Stimulated activated CD4-positive, alpha-beta T cell treated with anti-CD3 and anti-CD28 coated beads, Interleukin-1b, Interleukin-23, amount 100 ng/mL, for 4 hours (primary cell): ENCODE measurements at places on chromosomes 7 and 10.

DNA sequence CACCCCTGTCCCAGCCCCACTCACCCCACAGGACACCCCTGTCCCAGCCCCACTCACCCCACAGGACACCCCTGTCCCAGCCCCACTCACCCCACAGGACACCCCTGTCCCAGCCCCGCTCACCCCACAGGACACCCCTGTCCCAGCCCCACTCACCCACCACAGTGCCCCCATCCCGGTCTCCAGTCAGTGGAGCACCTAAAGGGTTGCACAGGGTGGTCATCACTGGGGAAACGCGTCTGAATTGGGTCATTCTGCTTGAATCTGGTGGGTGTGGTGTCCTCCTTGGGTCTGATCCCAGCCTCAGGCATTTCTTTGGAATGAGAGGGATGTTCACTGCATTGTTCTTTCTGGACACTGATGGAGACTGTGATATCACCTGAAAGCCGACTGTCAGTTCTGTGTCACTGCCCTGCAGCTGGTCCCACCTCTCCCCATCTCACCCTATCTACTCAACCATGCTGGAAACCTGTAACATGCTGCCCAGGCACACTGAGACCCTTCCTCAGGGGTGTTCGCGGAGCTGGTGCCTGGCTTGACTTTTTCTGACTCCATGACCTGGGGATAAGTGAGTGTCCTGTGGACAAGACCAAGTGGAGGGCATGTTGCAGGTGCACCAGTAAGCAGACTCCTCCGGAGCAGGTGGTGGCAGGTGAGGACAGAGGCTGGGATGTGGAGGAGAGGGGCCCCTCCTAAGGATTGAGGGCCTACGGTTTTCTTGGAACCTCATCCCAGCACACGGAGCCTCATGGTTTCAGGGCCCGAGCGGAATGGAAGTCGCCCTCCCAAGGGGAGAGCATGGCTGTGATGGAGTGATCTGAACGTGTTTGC lies 262.5 kb upstream of the PPP2R2D start:
- DNase-seq, result no peak

- no peak for DNase-seq
Measured at GRCh38 chr10:7405637-7406036, 5.2 kb downstream of the SFMBT2 start.

DNA sequence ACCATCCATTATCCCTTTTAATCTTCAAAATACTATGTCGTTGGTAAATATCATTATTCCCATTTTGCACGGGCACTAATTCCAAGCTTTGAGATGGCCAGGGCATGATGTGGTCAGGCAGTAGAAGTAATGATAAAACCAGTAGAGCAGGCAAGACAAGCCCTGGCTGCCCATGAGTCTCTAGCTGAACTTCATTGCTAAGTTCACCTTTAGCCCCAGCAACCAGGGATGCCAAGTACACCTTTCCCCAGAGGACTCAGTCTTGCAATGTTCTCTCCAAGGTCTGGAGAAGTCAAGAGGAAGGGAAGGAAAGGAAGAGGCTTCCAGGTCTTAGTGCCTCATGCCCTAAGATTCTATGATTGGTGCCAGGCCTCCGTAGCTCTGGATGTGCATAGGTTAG lies 203.2 kb downstream of the PLXNA4 start:
- DNase-seq, result no peak

DNA sequence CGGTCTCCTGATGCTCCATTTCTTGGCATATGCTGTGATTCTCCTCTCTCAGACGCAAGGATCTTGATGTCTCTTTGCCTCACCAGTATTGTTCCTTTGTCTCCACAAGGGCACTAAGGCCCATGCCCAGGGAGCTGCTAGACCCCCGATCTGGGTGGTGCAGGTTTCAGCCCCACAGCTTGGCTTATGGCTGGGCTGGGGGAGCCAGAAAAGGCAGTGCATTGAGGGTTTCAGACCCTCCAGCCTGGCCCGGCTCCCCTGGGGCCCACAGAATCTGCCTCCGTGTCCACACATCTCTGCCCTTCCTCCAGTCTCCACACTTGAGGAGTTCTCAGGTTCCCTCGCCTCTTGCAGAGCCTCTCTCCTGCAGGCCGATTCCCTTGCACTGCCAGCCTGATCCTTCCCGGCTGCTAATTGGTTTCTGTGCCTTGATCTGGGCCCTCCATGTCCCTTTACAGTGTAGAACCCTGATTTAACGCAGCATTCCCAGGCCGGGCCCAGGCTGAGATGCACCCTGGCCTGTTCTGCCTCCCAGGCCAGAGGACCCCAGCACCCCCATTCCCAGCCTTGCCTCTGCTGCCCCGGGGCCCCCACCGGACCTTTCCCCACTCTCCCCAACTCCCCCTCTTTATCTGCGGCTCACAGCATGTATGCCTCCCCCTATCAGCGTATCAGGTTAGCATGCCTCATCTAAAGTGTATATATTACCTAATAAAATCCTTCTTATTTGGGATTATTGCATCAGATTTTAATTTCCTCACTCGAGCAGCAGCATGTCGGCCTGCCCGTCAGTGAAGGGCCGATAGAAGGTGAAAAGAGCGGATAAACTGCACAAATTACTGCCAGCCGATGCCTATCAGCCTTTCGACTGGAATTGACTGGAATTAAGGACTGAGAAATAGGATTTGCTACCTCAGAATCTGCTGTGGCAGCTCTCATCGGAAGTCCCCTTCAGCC lies 145.7 kb downstream of the C10orf105 start:
- no peak for DNase-seq

GRCh38 chr7:34075523-34076370 lies 170.4 kb downstream of the BMPER start:
- DNase-seq, result no peak

- no peak for DNase-seq
Measured at GRCh38 chr7:77808517-77808916, 9.9 kb downstream of the PHTF2 start.

- DNase-seq, result no peak
Measured at GRCh38 chr7:6451224-6451705, 3.5 kb upstream of the DAGLB start.

DNA sequence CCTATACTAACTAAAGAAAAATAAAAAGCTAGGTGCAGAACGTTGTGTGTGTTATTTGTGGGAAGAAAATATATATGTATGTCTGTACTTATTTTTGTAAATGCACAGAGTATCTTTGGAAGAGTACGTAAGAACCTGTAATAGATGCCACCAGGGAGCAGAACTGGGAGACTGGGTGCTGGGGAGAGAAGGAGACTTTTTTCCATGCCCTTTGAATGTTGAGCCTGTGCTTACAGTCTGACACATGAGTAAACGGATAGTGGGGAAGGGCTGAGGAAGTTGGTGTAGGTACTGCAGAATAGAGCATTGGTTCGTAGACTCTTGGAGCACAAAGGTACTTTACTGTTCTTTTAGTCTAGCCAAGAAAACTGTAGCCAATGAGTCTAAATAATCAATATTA lies 1.3 kb upstream of the SCRN1 start:
- DNase-seq, result no peak

DNA sequence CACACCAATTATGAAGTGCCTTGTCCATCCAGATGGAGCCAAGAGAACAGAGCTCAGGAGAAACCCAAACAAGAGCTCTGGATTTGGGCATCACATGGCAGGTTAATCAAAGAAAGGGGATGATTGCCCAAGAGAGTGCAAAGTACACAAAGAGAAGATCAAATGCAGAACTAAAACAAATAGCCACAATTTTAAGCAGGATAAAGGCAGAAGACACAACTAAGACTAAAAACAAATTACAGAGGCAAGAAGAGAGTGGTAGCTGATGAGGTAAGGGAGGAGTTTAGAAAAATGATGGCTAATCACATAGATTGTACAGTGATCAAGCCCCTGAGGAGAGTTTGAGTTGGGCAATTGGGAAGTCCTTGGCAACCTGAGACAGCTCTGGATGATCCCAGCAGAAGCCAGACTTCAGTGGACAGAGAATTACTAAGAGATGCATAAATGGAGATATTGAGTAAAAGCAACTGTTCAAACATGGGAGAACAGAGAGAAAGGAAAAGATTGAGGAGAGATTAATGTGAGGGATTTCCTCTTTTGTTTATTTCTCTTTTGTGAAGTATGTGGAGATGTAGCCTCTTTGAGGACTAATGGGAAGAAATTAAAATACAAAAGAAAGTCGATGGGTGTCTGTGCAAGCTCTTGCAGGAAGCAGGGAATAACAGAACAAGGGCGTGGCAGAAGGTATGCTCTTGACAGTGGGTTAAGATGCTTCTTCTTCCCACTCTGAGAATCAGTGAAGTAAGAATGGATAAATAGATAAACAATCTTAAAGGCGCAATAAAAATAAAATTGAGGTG lies 101.9 kb downstream of the LRRN3 start:
- no peak for DNase-seq

DNA sequence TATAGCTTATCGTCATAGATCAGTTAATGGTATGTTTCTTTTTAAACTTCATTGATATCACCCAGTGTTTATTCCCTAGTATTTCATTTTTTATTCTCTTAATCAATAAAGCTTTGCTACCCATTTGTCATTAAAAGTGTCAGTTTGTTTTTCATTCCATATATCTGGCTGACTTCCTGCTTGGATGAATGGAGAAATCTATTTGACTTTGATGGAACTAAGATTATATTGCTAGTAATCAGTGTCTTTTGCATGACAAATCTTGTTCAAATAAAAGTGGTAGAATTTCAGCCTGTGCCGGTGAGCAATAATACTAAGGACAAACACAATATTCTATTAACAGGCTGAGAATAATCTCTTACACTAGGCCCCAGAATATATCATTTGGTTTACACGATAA lies 203.3 kb downstream of the SEC23IP start:
- no peak for DNase-seq

DNA sequence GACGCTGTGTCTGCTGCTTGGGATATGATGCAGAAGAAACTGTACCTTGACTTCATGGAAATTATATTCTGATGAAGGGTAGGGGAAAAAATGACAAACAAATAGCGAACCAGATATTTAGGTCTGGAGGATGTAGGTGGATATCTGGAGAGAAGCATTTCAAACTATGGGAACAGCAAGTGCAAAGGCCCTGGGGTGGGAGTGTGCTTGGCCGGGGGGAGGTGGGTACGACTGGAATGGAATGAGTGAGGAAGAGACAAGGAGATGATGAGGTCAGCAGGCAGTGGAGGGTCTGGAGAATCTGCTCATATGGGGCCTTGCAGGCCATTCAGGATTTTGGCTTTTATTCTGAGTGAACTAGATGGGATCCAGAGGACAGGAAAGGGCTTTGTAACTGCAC lies 65.2 kb downstream of the TLL2 start:
- DNase-seq, result no peak

- DNase-seq, result no peak
Measured at GRCh38 chr7:134795231-134795630, 15.8 kb downstream of the CALD1 start.

DNA sequence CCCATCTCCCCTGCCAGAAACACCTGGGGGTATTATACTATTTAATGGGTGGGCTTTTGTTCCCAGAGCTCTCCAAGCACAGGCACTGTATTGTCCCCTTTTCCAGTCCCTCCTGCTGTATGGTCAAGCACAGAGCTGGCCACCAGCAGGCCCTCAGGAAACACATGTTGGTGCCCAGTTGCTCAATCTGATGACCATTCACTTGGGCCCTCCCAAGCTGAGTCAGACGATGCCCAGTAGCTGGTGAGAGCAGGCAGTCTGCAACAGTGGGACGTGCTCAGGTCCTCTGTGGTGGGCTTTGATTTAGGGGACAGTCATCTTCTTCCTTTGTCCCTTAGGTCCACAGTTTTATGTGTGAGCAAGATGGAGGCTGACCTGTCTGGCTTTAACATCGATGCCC lies 11.8 kb downstream of the SFXN2 start:
- DNase-seq, result no peak

DNA sequence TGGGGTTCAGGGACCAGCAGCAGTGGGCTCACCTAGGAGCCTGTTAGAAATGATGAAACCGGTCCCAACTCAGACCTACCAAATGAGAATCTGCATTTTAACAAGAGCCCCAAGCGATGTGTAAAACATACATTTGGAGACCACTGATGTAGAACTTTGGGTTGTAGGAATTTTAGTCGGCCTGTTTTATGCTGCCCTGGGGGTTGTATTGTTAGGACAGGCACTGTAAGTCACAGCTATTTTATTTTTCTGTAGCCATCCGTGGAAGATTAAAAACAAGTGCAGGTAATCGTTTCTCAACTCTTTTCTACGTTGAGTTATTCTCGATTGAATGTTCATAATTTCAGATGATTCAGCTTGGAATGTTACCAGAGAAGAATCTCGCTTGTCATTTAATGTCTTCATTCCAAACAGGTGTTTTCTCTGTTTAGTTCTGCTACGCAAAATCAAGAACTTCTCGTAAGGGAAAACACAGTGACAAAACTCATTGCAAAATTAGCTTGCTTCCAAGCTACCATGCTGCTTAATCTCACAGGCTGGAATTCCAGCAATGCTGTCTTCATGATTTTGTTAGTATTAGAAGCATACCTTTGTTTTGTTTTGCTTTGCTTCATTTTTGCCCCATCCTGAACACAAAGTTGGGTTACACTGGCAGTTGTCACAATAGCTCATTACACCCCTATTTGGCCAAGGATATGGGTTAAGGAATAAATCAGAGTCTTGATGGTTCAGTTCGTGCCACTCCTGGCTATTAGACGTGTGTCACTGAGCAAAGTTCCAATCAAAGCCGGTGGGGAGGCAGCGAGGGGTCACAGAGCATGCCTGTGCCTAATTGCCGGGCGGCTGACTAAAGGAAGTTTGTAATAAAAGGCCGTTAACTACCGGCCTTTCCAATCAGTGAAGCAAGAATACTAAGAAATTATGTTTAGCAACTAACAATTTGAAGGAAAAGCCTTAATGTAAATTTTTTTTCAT lies 676.9 kb downstream of the GATA3 start:
- DNase-seq, result no peak

GRCh38 chr10:132924046-132924952 lies 18.1 kb downstream of the CFAP46 start:
- no peak for DNase-seq

GRCh38 chr7:158285383-158285770 lies 302.2 kb downstream of the PTPRN2 start:
- no peak for DNase-seq
